Activated CD4-positive, CD25-positive, alpha-beta regulatory T cell (primary cell): ENCODE measurements at places on chromosomes 13 and 19.

- no peak for DNase-seq
Observed at GRCh38 chr19:7368456-7368855, 19.7 kb downstream of the ARHGEF18 start.

- no peak for DNase-seq
Observed at GRCh38 chr19:5036698-5037563, 68.0 kb downstream of the KDM4B start.

DNA sequence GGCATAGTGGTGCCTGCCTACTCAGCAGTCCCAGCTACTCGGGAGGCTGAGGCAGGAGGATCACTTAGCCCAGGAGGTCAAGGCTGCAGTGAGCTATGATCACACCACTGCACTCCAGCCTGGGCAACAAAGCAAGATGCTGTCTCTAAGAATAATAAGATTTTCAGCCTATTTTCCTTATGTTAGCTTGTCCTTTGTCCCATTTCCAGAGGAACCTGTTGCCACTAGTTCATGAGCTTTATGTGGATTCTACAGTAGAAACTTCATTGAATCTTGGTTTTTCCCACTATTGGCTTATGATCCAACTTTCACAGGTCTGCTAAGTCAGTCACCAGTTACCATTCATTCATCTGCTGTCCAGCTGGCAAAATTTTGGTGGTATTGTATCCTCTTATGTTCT is 18.2 kb downstream of the FFAR2 start:
- no peak for DNase-seq

DNA sequence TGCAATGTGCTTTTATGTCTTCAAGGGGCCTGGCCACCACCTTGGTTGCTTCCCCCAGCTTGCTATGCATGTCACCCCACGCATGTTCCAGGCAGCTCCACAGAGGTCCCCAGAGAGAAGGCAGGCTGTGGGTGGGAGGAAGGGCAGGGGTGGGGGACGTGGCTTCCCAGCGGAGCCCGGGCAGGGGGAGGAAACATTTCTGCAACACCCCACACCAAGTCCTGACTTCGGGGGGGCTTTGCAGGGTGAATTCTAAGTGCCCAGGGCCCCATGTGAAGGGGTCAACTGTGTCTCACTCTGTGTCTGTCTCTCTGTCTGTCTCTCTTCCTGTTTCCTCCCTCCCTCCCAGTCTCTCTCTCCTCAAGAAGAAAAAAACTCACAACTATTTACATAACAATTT is 39.6 kb downstream of the LTBP4 start:
- DNase-seq, result no peak

DNA sequence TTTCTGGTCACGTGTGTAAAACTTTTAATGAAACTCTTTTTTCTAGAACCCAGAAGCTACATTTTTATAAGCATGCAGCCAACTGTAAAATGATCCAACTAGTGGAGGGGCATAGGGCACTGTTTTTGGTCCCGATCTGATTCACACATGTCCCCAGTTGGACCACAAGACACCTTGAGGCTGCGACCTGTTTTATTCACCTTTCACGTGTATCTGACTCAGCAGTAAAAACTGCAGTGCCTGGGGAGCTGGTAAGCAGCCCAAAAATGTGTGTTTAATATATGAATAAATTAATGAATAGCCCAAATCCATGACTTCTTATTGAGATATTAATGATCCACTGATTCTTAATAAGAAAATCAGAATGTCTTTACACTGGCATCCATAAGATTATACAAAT is 140.4 kb downstream of the COL4A1 start:
- no peak for DNase-seq

DNA sequence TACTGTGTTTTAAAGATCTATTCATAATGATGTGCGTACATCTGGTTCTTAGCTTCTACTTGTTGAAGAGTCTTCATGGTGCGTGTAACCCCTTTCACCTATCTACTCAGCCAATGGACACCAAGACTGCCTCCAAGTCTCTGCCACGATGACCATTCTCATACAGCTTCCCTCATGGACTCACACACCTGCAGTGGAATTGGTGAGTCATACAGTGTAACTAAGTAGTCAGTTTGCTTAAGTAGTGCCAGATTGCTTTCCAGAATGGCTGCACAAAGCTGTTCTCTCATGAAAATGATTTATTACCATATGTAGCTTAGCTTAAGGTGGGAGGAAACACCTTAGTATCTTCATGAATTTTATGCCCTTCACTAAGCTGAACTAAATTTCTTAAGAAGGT is 112.3 kb downstream of the AKAP11 start:
- DNase-seq, result no peak

DNA sequence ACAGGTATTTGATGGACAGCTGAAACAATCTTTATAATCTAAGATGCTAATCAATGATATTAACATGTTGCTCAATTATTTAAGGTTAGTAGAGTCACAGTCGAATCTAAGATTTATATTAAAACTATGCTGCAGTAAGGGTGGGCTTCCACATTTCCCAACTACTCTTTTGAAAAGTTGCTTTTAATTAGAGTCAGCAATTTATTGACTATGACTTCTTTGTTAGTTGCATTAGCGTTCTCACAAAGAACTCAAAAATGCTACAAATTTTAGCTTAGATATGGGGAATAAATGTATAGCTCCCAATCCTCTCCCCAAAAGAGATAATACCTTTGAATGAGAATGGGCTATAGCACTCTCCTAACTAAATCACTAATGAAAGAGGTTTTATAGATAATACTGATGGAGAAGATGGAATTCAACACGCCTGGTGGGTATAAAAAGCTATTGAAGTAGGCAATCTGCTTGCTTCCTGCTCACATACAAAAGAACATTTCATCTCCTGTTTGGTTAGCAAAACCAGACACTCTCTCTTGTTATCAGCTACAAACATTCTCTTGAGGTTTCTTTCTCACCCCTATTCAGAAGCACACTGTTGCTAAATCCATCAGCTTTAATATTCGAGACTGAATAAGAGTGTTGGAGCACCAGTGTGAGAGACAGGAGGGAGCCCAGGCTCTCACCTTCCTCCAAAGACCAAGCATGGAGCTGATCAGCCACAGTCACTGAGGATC is 2.4 kb upstream of the FLT1 start:
- no peak for DNase-seq

- DNase-seq, result no peak
Observed at GRCh38 chr19:4676955-4677731, 7.0 kb upstream of the MYDGF start.

DNA sequence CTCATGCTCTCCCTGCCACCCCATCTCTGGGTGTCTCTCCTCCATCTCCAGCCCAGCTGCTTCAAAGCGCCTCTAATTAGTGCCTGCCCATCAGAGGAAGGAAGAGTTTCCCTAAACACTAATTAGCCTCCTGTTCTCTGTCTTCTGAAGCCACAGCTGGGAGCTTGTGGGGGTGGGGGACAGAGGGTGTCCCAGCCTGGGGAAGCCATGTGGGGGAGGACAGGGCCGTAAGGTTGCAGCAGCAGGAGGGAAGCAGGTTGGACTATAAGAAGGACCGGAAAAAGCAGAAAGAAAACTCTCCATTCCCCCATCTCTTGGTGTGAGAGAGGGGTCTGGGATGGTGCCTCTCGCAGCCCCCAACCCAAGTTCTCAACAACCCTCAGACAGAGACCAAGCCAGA is 26.2 kb downstream of the SLC8A2 start:
- no peak for DNase-seq

GRCh38 chr13:107650081-107650701 is 565.1 kb downstream of the LIG4 start:
- no peak for DNase-seq

DNA sequence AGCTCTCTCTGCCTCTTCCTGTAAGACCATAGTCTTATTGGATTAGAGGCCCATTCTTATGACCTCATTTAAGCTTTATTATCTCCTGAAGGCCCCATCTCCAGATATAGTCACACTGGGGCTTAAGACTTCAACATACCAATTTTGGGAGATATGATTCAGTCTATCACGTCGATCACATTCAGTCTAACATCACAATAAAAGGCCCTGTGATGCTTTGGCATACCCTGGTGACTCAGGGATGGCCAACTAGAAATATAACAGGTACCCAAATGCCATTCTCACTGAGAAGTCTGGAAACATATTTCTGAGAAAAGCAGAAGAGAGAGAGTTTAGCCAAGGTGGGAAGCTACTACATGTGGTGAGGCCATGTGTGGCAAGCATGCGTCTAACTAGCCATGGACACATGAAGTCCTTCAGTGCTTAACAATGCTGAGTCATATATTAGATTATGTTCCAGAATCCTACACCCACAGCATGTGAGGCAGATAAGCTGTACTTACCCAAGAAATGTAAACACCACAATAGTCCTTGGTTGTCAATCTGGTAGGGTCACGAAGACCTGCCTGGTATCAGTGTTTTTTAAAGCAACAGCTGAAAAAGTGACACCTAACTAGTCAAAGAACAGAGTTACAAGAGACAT is 485.1 kb downstream of the FOXO1 start:
- no peak for DNase-seq

GRCh38 chr19:3586127-3586626 is 899 bp downstream of the GIPC3 start:
- DNase-seq, result peak; percentile 19

GRCh38 chr13:88701551-88701950 is 1030.4 kb downstream of the SLITRK5 start:
- DNase-seq, result no peak

GRCh38 chr13:106376401-106377112 is 158.9 kb downstream of the EFNB2 start:
- DNase-seq, result no peak

- DNase-seq, result no peak
Observed at GRCh38 chr19:50187937-50188336, 15.5 kb upstream of the MYH14 start.

DNA sequence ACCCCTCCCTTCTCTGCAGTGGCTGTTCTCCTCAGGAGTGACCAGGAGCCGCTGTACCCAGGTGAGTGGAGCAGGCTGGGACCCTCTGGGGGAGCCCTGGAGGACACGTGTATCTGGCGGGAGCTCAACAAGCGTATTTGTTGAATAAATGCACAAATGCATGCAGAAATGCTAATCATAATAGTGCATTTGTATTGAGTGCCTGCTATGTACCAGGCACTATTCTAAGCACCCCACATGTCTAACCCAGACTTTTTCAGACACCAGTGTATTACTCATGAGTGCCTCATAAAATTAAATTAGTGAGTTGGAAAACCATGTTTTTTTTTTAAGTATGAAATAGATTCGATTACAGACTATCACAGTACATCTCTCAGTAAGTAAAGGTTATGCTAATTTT is 7.9 kb downstream of the HPN start:
- DNase-seq, result no peak

DNA sequence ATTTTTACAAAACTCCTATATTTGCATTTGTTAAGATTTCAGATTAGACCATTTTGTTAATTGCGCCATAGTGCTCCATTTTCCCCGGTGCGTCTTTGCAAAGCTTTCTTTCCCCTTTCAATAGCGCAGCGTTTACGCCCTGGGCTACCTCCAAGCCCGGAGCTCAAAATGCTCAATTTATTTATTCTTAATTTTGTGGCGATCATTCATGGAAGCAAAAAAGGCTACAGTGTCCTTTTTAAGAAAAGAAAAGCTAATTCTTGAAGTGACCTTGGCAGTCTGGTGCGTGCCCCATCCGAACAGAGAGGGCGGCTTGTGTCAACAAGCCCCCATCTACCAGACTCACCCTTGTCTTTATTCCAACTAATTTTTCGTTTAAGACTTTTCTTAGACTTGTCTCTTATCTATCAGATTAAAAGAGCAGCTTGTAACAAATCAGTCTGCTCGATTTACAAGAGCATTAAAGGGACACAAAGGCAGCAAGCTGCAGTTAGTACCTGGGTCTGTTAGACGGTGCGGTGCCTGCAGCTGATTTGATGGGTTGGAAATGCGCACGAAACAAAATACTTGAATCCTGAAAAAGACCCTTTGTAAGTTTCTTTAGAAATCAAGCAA is 30.1 kb downstream of the GSX1 start:
- no peak for DNase-seq

- no peak for DNase-seq
Observed at GRCh38 chr13:28885181-28885580, 65.0 kb downstream of the MTUS2 start.

- DNase-seq, result no peak
Observed at GRCh38 chr13:51599444-51600176, 15.3 kb downstream of the WDFY2 start.

DNA sequence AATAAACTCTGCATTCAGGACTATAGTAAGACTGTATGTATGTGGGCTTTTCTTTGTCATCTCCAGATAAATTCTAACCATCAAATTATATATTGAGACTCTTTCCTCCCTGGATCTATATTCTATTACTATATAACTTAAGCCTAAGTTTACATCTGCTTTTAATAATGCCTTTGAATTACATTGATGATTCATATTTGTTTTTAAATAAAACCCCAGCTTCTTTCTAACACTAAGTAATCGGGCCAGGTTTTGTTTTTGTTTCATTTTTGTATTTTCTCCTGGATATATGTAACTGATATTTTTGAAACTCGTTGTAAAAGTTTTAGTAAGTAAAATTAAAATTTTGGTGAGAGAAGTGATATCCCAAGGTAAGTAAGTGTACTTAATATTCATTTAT is 1599.1 kb downstream of the PCDH9 start:
- no peak for DNase-seq

DNA sequence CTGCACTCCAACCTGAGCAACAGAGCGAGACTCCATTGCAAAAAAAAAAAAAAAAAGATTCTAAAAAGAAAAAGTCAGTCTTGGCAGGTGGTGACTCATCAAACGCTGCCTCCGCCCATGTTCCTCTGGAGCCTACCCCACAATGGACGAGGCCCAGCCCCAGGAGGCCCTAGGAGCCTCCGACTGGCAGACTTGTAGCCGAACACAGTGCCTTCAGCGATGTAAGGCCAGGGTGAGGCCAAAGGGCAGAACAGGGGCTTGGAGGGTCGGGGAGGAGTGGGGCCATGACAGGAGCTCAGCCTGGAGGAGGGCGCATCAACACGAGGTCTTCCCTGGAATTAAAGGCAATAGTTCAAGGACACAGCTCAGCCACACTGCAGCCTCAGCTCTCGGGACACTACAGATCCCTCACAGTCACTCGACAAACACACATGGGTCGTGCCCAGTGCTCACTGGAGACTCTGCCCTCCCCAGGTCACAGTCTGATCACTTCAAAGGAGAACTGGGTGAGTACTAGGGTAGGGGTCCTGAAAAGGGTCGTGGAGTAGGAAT is 5.1 kb downstream of the USE1 start:
- no peak for DNase-seq

DNA sequence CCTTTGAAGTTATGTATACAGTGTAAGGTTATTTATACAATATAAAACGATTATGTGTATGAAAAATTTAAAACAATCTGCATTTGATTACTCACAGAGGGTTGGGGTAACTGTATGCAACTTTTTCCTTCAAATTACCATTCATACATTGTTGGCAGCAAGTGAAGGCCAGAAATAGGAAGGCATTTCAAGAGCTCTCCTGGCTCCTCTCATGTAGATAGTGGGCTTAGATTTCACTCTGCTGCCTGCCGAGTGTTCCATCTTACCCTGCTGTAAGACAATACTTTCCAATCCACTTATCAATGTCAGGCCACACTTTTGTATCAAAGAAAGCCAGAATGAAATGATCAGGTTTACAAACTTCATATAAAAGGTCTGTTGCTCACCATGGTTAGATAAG is 245.2 kb downstream of the DNAJC15 start:
- DNase-seq, result no peak
